AG08396 (cell line): ENCODE measurements at places on chromosomes 7 and 10.

DNA sequence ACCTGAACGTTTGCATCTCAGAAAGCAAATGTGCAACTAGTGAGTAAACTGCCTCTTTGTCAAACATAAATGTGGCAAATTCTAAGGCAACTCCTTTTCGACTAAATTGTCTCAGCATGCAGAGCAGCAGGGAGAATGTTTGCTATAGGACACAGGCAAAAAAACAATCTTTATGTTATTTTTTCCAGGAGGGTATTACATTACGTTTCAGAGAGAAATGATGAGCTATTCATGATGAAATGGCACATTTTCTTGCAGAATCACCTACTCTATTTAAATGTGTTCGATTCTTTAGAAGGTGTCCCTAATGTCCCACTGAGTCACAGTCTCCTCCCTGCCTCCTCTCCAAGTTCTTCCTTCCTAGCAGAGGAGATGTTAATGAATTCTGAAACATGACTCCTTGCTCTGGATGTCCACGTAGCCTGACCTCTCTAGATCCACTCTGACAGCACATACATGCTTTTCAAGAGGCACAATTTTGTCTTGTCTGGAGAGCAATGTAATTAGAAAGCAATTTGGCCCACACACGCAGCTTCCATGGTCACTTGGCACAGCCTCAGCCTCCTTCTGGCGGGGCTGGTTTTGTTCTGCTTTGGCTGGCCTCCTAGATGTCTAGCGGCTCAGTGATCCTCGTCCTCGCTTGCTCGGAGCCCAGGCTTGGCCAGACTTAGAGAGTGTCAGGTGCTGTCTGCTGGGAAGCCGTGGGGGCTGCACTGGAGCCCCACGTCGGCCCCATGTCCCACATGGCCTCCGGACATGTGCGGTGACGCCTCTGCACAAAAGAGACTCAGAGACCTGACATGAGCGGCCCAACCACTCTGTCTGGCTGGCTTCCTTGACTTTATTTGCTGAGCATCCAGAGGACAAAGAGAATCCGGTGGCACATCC is 125.7 kb upstream of the ZNF438 start:
- DNase-seq, result peak; percentile 66

GRCh38 chr7:144805627-144806239 is 30.1 kb downstream of the TPK1 start:
- DNase-seq, result no peak

DNA sequence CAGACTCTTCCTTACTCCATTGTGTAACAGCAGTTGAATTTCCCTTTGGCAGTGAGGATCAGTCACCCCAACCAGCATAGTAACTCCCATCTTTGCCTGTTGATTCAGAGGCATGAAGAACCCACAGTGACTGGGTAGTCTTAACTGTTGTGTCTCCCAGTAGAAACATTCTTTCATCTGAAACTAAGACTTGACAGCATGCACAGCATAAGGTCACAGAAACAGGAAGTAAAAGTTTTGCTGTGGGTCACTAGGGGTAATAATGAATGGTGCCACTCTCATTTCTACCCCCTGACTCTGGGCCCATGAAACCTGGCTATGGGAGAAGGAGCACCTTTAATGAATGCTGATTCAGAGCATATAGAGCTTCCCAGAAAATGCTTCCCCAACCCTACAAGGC is 8.3 kb upstream of the FRMPD2 start:
- DNase-seq, result no peak

DNA sequence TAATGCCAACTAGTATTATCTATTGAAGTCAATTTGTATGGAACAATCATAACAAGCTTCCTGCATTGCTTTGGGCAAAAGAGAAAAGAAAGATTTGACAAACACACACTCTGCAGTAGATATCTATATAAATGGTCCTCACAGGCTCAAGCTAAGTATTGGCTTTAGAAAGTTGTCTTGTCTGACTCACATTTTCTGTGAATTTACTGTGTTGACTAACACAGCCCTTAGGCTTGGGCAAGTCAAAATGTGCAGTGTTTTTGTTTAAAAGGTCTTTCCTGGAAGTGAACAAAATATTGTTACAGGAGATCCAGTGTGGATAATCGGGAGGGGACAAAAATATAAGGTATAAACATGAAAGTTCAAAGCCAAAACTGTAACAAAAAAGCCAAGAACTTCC is 194.4 kb downstream of the RELN start:
- DNase-seq, result no peak

- DNase-seq, result peak; percentile 73
These were observed 4.0 kb upstream of the MRPS24 start for GRCh38 chr7:43873300-43873699.

GRCh38 chr7:130814778-130815335 is 80.8 kb upstream of the KLF14 start:
- no peak for DNase-seq

GRCh38 chr7:36440880-36441279 is 51.2 kb downstream of the ANLN start:
- peak; percentile 31 for DNase-seq

GRCh38 chr7:143374561-143374960 is 6.6 kb upstream of the ZYX start:
- DNase-seq, result no peak

GRCh38 chr10:86644794-86645445 is 9.4 kb upstream of the OPN4 start:
- no peak for DNase-seq

- DNase-seq, result no peak
These were observed 8.3 kb upstream of the LRRC4 start for GRCh38 chr7:128039544-128039953.

DNA sequence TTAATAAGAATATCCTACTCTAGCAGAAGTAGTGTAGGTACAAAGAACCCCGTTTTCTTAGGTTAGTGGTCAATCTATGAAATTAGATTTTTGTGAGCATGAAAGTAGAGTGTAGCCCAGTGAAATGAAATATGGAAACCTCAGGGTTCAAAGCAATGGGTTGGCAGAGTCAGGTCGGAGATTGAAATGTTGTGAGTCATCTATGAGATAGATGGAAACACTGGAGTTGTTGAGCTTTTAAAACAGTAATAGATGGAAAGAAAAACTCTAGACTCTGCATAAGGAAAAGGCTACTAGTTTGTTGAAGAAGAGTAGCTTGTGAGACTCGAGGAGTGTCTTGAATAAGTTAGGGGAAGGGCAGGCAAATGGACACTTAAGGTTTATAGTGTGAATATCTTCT is 251.9 kb downstream of the EXOC4 start:
- DNase-seq, result no peak

DNA sequence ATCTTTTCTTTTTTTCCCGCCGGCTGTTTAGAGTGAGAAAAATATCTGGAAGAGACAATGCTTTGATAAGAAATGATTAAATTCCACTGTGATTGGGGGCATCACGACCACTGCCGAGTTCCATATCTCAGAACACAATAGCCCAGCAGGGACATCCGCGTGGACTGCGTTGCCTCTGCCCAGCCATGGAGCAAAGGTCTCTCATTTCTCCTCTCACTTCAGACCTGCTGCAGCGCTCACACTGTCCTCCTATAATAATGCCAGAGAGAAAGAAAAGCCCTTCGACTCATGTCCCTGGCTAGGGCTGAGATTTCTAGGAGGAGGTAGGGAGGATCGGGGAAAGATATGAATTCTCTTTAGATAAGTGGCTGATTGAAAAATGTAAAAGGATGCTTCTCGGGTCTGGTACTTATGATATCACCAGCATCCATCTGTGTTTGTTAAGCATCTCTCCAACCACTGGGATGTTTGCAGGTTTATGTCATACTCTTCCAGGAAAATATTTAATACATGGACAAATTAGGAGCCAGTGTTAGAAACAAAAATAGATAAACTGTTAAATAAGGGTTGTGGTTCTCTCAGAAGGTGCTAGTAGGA is 472.9 kb upstream of the AKR1E2 start:
- no peak for DNase-seq

GRCh38 chr7:159042581-159043101 is 102.0 kb downstream of the VIPR2 start:
- DNase-seq, result no peak

GRCh38 chr10:119413093-119413453 is 129.4 kb downstream of the RGS10 start:
- DNase-seq, result peak; percentile 67

DNA sequence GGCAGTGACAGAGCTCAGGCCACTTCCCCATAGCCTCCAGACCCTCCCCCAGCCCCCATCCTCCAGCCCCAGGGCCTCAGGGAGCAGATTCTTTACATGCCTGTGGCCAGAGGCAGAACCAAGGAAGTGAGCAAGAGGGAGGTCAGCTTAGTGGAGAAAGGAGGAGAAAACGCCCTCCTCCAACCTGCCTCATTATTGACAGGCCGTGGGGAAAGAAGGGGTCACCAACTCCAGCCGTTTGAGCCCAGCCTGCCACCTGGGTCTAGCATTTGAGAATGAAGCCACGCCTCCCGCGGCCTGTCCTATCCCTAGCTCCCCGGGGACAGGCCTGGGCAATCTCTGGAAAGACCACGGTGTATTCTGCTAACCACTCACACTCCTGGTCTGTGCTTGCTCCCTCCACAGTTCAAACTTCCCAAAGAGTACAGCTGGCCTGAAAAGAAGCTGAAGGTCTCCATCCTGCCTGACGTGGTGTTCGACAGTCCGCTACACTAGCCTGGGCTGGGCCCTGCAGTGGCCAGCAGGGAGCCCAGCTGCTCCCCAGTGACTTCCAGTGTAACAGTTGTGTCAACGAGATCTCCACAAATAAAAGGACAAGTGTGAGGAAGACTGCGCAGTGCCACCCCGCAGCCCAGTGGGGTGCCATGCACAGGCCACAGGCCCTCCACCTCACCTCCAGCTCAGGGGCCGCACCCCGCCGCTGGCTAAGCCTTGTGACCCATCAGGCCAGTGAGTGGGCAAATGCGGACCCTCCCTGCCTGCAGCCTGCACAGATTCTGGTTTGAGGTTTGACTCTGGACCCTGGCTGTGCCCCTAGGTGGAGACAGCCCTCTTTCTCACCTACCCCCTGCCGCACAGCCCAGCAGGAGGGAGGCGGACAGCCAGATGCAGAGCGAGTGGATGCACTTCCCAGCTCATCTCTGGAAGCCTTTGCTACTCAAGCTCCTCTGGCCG is 14.3 kb upstream of the TRIM8 start:
- DNase-seq, result peak; percentile 82

- DNase-seq, result no peak
These were observed 245.2 kb downstream of the ZMYND11 start for GRCh38 chr10:380313-380940.

DNA sequence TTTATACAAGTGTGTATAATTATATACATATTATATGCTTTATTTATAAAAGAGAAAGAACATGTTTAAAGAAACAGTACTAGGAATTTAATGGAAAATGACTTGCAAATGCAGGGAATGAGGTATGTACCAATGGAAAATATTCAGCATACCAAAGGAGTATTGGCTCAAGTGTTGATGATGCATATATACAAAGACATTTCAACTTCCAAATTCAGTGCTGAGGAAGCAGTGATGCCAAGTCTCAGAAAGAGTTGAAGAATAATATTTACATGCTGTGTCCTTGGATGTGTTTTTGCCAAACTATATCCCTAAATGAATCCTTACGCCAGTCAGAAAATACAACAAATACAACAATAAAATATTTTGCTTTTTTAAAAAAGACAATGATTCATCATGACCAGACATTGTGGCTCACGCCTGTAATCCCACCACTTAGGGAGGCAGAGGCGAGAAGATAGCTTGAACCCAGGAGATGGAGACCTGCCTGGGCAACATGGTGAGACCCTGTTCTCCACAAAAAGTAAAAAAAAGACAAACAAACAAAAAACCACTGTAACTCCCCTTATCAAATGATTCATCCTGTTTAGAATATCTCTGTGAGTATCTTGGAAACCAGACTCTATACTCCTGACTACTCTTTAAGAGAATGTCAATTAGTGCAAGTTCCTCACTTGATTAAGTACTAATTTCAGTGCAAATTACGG is 157.2 kb downstream of the CHRM2 start:
- peak; percentile 27 for DNase-seq

DNA sequence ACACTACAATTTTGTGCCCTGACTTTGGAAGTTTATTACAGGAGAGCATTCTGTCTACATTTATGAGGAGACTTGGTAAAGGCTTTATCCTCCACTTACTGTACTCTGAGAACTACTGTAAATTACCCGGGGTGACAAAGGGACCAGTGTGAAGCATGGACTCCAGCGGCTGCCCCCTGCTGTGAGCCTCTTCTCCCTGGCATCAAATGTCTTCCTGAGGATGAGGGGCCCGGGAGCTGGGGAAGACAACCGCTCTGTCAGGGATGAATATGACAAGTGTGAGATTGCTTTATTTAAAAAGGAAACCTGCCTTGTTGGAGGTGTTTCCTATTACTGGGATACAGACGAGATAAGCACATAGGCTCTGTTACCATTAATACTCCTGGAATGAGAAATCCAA is 714.8 kb downstream of the CCSER2 start:
- DNase-seq, result no peak

- no peak for DNase-seq
These were observed 739.7 kb downstream of the AUTS2 start for GRCh38 chr7:70338015-70338414.
